ENCODE measurements at places on chromosomes 12 and 14. TPM values are rescaled to one million over a fixed set of nuclear protein-coding genes. Genes with fewer than 3 reads are reported as not detected.

The AHNAK2 gene
- 47.2 TPM for total RNA-seq

The XPOT gene
- total RNA-seq, result 52.2 TPM

GRCh38 chr14:86766469-86766868, 1226.5 kb downstream of the GALC start:
- DNase-seq, result no peak

DNA sequence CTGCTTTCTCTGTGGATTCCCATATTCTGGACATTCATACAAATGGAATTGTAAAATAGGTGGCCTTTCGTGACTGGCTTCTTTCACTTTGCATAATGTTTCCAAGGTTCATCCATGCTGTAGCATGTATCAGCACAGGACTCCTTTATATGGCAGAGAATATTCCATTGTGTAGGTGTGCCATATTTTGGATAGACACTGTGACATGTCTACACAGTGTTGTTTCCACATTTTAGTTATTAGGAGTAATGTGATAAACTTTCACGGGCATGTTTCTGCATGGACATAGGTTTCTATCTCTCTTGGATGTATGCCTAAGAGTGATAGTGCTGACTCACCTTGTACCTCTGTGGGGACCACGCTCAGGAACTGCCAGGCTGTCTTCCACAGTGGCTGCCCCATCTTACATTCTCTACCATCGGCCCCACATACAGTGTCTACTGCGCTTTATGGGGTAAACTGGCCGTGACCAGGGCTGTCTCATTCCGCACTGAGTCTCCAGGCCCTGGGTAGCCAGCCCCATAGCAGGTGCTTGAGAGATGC, 7.1 kb upstream of the KRT84 start:
- DNase-seq, result no peak

GRCh38 chr14:52950410-52950897, 396 bp downstream of the FERMT2 start:
- no peak for DNase-seq

- DNase-seq, result no peak
These were observed 84.1 kb upstream of the TBX3 start for GRCh38 chr12:114767906-114768722.

GRCh38 chr14:73237219-73237785, at the start of gene PAPLN:
Gene PAPLN, plus strand, starts transcription at chr14:73237506. Its CDS starts 2,273 bp downstream, at chr14:73239779.
- no peak for DNase-seq

The SLC41A2 gene
- 12.8 TPM for total RNA-seq

DNA sequence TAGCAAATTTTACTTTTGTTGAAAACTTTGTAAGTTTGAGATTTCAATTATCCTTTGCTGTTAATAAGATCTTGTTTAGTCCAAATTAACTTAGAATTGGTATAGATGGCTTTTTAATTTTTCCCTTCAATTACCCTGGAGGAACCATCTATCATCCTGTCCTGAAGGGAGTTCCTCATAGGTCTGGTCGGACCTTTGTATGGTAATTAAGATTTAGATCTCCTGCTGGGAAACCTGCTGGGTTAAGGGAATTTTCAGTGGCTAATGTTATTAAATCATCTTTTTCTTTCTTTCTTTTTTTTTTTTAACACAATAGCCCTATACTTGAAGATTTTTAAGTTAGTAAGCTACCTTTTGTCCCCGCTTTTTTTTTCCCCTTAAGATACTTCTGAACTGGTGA, 63.0 kb upstream of the PRMT8 start:
- no peak for DNase-seq

GRCh38 chr14:89143595-89143994, 273.4 kb downstream of the FOXN3 start:
- DNase-seq, result no peak

The ATN1 gene
- 64.6 TPM for total RNA-seq

The CPNE8 gene
- 24.9 TPM for total RNA-seq

GRCh38 chr12:130428116-130428515, 90.4 kb downstream of the PIWIL1 start:
- DNase-seq, result no peak

DNA sequence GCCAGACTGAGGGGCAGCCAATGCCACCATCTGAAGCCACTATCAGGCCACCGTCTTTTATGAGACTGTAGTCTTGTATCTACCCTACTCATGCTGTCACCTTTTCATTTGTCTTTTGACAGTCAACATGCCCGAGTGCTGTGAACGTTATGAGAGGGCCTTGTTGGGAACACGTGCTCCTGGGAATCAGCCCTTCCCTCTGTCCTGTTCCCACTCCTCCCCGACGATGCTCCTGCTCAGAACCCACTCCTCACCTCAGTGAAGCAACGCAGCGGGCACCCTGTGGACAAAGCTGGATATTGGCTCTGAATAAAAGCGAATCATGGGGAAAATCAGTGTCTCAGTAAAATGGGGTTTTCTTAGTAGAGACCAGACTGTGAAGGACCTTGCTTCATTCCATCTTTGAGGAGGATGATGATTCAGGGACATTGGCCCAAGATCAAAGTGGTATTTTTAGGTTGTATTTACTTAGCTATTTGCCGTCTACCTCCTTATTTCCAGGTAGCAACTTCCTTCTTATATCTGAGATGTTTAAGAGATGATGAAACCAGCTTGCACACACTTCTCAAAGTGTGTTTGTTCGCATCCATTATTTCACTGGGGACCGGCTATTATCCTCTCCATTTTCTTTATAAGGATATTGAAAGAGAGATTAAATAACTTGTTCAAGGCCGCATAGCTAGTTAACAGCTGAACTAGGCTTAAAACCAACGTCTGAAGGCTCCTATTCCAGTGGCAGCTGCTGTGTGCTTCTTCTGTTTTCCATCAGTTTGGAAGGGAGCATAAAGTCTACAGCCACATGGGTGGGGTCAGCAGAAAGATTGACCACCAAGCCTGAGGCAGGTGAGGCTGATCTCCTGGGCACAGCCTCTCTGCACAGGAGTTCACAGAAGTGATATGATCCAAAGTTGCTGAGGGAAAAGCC, 43.9 kb upstream of the CTDSP2 start:
- no peak for DNase-seq

DNA sequence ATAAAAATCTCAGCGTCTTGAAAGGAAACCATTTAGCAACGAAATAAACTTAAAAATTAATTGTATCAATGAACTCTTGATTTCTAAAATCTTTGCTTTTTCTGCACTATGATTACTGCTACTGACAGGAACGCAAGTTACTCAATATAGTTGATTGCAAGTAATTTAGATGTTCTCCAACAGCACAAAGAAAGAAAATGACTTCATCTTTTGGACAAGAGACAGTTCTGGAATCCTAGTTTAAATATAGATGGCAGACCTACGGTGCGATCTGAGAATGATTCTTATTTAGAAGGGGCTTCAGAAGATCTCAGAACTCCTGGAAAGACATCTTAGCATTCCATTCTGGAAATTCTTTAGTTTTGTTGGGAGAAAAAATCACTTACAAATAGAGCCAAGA, 1.4 kb upstream of the SUDS3 start:
- no peak for DNase-seq

DNA sequence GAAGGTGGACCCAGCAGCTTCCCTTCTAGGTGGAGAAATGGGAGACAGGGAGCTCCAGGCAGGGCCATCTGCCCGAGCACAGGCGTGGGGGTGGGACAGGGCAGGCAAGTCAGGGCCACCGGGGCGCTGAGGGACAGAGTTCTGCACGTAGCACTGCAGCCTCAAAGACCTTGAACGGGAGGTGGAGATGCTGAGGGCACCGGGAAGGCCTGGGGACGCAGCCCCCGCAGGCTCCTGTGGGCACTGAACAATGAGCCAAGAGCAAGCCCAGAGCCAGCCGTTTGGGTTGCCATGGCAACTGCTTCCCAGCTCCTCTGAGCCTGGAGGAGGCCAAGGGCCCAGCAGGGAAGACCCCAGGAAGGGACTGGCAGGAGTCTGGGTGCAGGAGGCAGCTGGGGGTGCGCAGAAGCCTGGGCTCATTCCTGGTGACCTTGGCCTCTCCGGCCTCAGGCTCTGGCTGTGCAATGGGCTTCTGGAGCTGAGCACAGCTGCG, 3.4 kb downstream of the LBHD2 start:
- DNase-seq, result no peak

DNA sequence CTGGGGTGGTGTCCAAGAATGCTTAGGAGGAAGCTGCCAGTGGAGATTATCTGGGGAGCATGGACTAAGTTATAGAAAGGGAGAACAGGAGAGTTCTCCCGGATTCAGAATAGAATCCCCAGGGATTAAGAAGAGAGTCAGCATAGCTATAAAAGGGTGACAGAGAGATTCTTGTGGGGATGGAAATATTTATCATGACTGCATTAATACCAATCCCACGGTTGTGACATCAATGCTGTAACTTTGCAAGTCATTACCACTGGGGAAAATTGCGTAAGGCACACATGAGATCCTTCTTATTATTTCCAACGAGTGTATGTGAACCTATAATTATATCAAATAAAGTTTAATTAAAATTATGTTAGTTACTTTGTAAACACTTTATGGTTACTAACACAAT, 447.9 kb upstream of the TMEM132C start:
- DNase-seq, result no peak
